ENCODE measurements at places on chromosomes 2 and 18.

DNA sequence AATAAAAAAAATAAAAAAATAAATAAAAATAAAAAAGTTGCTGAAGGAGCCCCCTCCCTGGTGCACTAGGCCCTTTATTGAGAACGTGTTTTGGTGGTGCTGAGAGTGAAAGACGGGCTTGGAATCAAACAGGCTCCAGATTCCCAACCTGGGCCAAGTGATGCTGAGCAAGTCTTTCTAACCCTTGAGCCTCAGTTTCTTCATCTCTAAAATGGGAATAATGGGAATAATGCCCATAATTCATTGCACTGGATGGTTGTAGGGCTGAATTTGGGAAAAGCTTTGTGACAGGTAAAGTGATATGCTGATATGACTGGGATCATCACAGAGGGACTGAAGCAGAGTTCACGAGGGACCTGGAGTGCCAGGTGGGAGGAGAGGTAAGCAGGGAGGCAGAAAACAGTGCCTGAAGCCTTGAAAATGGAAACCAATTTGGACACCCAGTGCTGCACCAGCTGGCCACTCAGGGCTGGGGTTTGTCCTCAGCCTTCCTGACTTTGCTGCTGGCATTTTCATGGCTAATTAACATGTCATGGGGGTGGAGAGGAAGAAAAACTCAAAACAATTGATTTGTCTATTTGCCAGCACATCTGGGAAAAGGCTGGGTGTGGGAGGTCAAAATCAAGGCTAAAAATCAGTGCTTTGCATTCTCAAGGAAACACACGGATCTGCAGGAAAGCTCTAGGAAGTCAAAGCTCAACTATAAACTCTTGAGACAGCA lies 241.3 kb downstream of the LOXHD1 start:
- no peak for DNase-seq

GRCh38 chr18:4921548-4921947 lies 275.5 kb downstream of the AKAIN1 start:
- no peak for DNase-seq

DNA sequence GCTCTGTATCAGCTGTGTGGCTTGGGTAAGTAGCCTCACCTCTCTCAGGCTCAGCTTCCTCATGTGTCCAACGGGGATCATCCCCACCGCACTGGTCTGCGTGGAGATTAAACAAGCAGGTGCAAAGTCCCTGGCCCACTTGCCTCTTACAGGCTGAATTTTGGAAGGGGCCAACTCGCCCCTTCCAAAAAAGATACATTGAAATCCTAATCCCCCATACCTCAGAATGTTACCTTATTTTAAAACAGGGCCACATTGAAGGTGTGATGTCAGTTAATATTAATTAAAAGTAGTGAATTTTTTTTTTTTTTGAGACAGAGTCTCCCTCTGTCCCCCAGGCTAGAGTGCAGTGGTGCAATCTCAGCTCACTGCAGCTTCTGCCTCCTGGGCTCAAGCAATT lies 34.8 kb downstream of the TBC1D8 start:
- no peak for DNase-seq

- DNase-seq: no peak
Observed at GRCh38 chr2:79665091-79665490, 152.2 kb downstream of the CTNNA2 start.

- no peak for DNase-seq
Observed at GRCh38 chr2:239462191-239462515, 61.3 kb upstream of the HDAC4 start.

- DNase-seq: no peak
Observed at GRCh38 chr2:65396348-65397026, 35.9 kb downstream of the SPRED2 start.

DNA sequence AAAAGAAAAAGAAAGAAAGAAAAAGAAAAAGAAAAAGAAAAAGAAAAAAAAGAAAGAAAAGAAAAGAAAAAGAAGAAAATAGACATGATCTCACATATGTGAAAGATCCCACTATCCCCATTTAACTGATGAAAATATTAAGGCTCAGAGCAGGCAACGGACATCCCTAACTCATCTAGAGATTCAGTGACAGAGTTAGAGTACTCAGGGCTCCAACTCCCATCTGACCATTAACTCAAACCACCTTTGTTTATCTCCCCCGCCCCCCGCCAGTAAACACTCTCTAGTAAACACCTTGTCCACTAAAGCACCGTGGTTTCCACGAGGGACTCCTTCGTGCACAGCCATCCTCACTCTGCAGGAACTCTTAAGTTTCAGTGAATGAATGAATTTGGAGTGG lies 142.9 kb downstream of the TGIF1 start:
- DNase-seq: no peak

DNA sequence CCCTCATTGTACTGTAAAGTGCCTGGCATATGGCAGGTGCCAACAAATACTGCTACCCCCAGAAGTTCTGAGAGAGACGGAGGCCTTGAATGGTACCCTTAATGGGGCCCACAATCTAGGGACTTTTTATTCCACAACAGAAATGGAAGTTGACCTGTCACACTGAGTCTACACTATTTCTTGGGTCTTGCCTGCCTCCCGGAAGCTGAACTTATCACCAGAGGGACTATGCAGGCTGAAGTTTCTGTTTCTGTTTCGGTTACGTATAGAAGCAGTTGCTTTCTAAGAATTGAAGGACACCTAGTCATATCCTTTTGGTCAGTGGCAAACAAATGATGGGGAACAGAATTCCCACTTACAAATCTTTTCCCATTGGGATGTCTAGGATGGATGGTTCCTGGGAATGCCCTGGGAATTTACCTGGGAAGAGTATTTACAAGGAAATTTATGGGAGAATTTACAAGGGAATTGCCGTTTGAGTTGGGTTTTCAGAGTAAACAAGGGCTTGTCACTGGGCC lies 74.2 kb downstream of the HS1BP3 start:
- DNase-seq: no peak

GRCh38 chr2:207770602-207771404 lies 1.1 kb upstream of the FZD5 start:
- DNase-seq: no peak

DNA sequence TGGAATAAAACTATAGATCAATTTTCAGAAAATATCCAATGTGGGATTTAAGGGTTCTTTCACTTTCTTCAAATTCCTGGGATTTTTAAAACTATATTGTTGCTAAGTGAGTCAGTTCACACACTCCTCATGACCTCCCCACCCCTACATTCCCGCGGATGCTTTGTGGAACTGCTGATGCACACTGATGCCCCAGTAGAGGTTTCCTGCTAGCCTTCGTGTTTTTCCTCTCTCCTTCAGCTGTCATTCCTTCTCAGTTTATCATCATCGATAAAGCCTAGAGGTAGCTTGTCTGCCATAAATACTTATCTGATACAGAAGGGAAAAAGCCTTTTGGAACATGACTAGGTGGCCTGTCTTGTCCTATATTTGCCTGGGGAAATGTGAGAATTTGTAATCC lies 67.4 kb upstream of the GALNT5 start:
- DNase-seq: no peak

- DNase-seq: no peak
Observed at GRCh38 chr2:120778244-120778643, 42.6 kb downstream of the GLI2 start.

GRCh38 chr2:190119923-190120590 lies 57.5 kb upstream of the MSTN start:
- DNase-seq: no peak

- no peak for DNase-seq
Observed at GRCh38 chr2:79721966-79722365, 209.1 kb downstream of the CTNNA2 start.

DNA sequence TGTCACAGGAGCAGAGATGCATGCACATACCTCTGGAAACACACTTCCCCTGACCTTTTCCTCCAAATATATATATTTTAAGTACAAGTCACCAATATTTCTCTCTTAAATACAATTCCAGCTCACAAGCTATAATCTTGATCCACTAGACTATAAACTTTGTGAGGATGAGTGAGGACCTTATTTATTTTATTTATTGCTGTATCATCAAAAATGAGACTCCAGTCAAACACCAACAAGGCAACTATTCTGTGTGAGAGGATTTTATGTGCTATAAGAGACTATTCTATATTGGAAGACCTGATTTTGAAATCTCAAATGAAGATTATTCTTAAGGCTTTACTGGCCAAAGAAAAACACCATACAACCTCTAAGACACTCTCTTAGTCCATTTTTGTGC lies 1352.2 kb downstream of the SUCLG1 start:
- no peak for DNase-seq

GRCh38 chr18:48826271-48826670 lies 124.5 kb downstream of the SMAD7 start:
- no peak for DNase-seq

DNA sequence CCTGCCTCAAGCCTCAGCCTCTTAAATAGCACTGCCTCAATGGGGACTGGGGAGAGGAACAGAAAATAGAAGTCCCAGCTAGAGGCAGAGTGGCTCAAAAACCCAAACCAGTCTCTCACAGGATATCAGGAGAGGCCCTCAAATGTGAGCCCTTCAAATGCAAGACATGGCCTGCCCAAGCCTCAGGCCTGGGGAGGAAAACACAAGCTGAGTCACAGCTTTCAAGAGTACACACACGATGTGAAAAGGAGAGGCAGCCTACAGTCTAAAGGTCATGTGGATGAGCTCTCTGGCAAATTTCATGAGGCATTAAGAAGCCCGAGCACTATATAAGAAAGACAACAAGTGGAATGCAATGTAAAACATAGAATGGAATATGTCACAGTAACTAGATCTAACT lies 316.6 kb upstream of the MEX3C start:
- no peak for DNase-seq

- DNase-seq: peak; percentile 31
Observed at GRCh38 chr18:50649821-50650220, 89.9 kb downstream of the MAPK4 start.

DNA sequence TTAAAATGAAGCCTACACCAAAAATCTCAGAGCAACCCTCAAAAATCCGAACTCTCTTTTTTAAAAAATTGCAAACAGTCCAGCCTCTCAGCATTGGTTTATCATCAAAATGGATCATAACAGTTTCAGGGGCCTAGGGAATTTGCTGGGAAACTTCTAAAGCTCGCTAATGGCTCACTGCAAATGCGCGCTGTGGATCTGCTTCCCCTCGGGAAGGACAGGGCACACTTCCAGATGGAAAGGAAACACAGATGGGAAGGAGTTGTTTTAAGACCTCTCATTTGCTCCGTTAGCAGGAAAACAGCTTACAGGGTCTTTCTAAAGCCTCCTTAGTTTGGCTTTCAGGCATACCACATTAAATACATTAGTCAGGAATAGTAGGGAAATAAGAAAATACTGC lies 27.2 kb downstream of the FECH start:
- DNase-seq: no peak

- peak; percentile 73 for DNase-seq
Observed at GRCh38 chr2:165793779-165794535, at the start of gene GALNT3. Gene GALNT3 (minus strand): TSS chr2:165794247. CDS start chr2:165770700, 23,547 bp downstream.

DNA sequence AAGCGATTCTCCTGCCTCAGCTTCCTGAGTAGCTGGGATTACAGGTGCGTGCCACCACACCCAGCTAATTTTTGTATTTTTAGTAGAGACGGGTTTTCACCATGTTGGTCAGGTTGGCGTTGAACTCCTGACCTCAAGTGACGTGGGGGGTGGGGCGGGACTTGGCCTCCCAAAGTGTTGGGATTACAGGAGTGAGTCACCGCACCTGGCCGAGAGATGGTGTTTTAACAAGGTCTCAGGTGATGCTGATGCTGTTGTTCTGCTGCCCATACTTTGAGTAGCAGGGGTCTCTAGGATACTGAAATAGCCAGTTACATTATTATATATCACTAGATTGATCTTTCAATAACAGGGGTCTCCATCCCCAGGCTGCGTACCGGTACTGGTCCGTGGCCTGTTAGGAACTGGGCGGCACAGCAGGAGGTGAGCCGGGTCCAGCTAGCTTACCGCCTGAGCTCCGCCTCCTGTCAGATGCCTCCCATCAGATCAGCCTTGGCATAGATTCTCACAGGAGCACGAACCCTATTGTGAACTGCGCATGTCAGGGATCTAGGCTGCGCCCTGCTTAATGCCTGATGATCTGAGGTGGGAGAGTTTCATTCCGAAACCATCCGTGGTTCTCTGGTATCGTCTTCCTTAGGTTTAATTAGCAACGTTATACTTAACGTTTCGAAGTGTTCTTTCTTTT lies 48.3 kb upstream of the SLC38A11 start:
- DNase-seq: no peak

GRCh38 chr2:230347659-230348305 lies 20.8 kb downstream of the SP140L start:
- DNase-seq: no peak

All from lower leg skin (tissue), 4 donors.